Lower leg skin (tissue), 4 donors: ENCODE measurements at places on chromosomes 16 and 17.

- DNase-seq = no peak
These were observed 6.6 kb downstream of the SMG6 start for GRCh38 chr17:2297023-2297422.

- no peak for DNase-seq
These were observed 15.5 kb downstream of the NEUROD2 start for GRCh38 chr17:39591958-39592954.

DNA sequence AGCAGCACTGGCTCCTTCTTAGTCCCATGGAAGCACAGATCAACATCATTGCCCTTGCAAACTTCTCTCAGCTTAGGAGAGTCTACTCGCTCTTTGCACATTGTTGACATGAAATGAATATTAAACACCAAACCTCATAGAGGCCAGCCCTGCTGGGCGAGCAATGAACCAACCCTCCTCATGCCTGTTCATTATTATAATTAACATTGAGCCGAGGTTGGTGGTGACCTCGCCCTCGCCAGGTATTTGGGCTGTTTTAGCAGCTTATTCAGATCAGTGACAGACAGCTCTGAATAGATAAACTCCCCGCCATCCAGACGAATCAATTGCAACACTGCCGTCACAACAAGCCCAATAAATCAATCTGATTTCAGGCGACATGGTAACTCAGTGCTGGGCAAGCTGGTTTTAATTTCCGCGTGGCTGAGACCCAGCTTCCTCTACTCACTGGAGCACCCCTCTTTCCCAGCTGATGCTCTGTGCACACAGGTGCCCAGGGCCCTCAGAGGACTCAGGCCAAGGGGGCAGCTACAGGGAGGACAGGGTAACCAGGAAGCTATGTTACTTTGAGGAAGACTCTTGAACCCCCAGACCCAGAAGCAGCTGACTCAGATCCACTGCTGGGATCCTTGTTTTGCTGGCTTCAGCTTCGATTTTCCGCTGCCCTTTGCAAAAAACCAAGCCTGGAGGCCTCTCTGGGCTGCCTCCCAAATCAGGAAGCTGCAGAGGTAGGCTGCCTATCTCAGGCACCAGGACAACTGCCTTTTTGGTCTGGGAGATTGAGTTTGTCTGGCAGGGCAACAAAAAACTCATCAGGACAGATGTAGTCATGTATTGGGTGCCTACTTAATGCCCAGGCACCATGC is 10.7 kb upstream of the SEZ6 start:
- DNase-seq = no peak

- no peak for DNase-seq
These were observed 16.9 kb downstream of the CARHSP1 start for GRCh38 chr16:8851761-8852403.

DNA sequence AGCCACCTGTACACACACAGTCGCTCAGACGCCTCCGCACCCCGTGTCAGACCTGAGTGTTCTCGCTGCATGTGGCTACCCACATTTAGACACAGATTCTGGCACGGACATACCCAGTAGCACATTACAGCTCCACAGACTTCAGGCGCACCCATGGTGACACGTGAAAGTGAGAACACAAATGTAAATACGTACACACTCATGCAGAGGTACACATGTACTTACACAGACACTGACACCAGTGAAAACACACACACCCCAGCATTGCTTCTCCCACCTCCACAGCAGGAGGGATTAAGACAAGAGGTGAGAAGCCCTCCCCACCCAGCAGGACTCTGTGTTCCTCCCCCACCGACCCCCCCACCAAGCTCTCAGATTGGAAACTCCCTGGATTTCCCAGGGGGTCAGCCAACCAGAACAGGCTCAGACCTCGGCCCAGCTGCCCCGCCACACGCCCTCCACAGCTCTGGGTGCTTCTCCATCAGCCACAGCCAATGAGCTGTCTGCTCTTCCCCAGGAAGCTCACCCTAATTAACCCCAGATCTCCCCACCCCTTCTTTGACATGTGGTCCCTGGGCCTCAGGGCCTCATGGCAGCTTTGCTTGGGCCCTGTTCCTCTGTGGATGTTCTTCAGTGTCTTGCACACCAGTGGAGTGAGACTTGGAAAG is 5.3 kb upstream of the FOXN1 start:
- DNase-seq = no peak
